Ovary (tissue), 10 donors: ENCODE measurements at places on chromosomes 2 and 18. TPM values are rescaled to one million over a fixed set of nuclear protein-coding genes. Genes with fewer than 3 reads are reported as not detected.

The VIL1 gene
- total RNA-seq: 0.38 TPM

The METAP1D gene
- total RNA-seq: 13.1 TPM

The STK39 gene
- 9.8 TPM for total RNA-seq

The CTAGE1 gene
- total RNA-seq: not detected

The KHK gene
- 8.3 TPM for total RNA-seq

The SERPINB8 gene
- 9.3 TPM for total RNA-seq

The RNPEPL1 gene
- total RNA-seq: 25.2 TPM

The C2orf78 gene
- not detected for total RNA-seq

The ANKRD30BL gene
- total RNA-seq: 1.2 TPM

The MC4R gene
- not detected for total RNA-seq

The CCDC68 gene
- 5.4 TPM for total RNA-seq

The FOXI3 gene
- total RNA-seq: not detected

The CFAP65 gene
- total RNA-seq: 0.82 TPM

The CPLX4 gene
- not detected for total RNA-seq

The MTCL1 gene
- 4.5 TPM for total RNA-seq

The UGT1A7 gene
- not detected for total RNA-seq

The HNMT gene
- 65.3 TPM for total RNA-seq

The CLEC4F gene
- not detected for total RNA-seq

The SLC4A3 gene
- 53.2 TPM for total RNA-seq

The NEB gene
- 0.20 TPM for total RNA-seq

The SULT1C4 gene
- total RNA-seq: 28.3 TPM

The DAPL1 gene
- total RNA-seq: 4.3 TPM

The UGT1A8 gene
- total RNA-seq: not detected

The ANO7 gene
- 0.92 TPM for total RNA-seq

The SELENOI gene
- total RNA-seq: 16.4 TPM

The ANKRD29 gene
- total RNA-seq: 15.6 TPM

The THOC1 gene
- 39.8 TPM for total RNA-seq

The STARD6 gene
- not detected for total RNA-seq

The SP140L gene
- 7.1 TPM for total RNA-seq

The PELI1 gene
- total RNA-seq: 5.7 TPM

The ARHGEF4 gene
- 8.6 TPM for total RNA-seq

The SEPTIN10 gene
- total RNA-seq: 78.0 TPM

The CFC1 gene
- total RNA-seq: not detected

The SP3 gene
- 105 TPM for total RNA-seq

The KIF1A gene
- total RNA-seq: 2.5 TPM

The LYPD6 gene
- total RNA-seq: 3.2 TPM

The EMILIN2 gene
- total RNA-seq: 38.4 TPM

The GALNT3 gene
- total RNA-seq: 8.6 TPM

The CTNNA2 gene
- not detected for total RNA-seq

The MAB21L4 gene
- not detected for total RNA-seq

The EVA1A gene
- 5.0 TPM for total RNA-seq

The GAL3ST2 gene
- total RNA-seq: 4.3 TPM

The DSEL gene
- 9.1 TPM for total RNA-seq

The AKAIN1 gene
- total RNA-seq: not detected

The STAM2 gene
- 29.6 TPM for total RNA-seq

The RAB6D gene
- total RNA-seq: not detected

The IL1F10 gene
- not detected for total RNA-seq

The PPP1R1C gene
- not detected for total RNA-seq

The DPY30 gene
- total RNA-seq: 37.7 TPM

The GALNT5 gene
- not detected for total RNA-seq

The LYG2 gene
- total RNA-seq: not detected

The CERKL gene
- total RNA-seq: 0.22 TPM
